Activated T-cell treated with anti-CD3 and anti-CD28 coated beads for 24 hours (primary cell): ENCODE measurements at places on chromosomes 11 and 22.
A peak's percentile ranks its signal among the peaks of the same experiment; 100 is the strongest.

- DNase-seq = no peak
Observed at GRCh38 chr22:26339755-26340154, 89.3 kb upstream of the ASPHD2 start.

DNA sequence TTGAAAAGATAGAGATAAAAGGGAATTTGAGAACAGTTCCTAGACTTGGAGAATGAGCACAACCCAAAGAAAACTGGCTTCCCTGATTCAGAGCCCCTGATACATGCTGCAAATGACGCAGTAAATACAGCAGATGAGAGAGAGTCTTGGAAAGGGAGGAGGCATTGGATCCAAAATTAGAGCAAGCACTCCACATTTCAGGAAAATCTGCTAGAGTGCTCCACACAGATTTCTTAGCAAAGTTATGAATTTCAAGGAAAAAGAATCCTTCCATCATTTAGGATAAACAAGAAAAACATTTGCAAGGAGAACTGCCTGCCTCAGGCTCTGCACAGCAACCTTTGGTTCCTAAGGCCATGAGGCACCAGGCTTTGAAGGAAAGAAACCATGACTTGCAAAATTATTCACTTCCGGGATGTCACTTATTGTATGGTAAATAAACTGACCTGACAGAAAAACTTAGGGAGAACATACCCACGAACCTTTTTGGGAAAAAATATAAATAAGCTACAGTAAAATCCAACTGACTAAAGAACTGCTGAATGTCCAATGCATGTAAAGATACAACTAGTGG is 89.8 kb upstream of the RTL6 start:
- no peak for DNase-seq

DNA sequence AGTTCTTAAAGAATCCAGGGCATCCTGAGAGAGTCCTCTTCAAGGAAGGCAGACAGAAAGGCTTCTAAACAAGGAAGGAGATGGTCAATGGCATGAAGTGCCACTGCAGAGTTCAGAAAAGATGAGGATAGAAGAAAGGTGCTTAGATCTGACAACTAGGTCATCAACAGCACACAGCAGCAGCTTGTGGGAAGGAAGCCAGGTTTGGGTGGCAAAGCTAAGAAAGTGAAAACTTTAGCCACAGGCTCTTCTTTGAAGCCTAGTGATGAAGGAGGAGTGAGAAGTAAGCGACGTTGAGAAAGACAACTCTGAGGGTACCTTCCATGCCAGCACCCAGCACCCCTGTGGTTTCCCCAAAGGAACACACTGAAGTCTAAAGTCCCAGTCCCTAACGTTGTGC is 92.0 kb downstream of the LARGE1 start:
- no peak for DNase-seq

DNA sequence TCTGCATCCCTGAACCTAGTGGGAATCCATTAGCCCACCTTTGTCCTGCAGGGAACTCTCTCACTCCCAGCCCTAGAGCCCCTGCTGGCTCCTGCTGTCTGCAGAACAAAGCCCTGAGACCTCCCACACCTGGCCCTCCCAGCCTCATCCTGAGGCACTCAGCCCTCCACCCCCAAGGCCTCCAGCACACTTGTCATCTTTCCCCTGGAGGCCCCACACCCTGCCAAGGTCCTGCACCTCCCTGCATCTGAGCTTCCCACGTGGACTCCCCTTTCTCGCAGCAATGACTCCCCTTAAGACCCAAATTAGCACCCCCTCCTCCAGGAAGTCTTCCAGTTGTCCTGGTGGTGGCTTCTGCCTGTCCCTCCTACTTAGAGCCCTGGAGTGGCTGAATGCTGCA is 42.3 kb upstream of the LINC01488 start:
- DNase-seq = no peak

GRCh38 chr22:35844886-35845285 is 127.2 kb downstream of the APOL5 start:
- no peak for DNase-seq

- DNase-seq = no peak
Observed at GRCh38 chr22:29166180-29166579, 39.5 kb upstream of the EMID1 start.

DNA sequence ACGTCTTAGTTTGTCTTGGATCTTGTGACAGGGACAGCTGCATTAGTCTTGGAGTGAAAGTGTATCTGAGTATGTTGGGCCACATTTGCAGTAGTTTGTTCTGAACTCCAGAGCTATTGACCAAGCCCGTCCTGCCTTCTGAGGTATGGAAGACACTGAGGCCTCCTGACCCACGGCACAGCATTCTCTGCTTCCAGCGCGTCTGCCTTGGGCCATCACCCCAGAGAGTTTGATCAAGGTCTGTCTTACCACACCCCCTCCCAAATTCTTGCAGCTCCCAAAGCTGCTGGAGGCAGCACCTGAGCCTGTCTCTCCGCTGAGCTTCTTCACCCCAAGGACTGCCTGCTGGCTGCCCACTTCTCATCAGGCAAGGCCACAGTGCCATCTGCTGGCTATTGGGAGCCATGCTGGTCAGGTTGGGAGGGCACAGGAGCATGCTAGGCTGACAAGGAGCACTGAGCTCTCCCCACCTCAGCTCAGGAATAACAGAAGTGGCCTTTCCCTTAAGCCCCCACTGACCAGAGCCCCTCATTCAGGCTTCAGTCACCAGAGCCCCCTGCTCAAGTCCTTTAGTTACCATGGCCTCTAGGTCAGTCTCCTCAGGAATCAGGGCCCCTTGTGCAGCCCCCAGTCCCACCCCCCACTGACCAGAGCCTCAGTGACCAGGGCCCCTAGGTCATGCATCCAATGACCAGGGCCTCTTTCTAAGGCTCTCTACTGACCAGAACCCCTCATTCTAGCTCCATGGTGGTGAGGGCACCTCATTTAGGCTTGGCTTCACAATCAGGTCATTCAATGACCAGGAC is 27.2 kb upstream of the SMPD1 start:
- DNase-seq = peak; percentile 66

GRCh38 chr22:21754523-21754922 is 18.9 kb upstream of the YPEL1 start:
- DNase-seq = no peak

GRCh38 chr22:10741210-10741609 is 4786.8 kb upstream of the OR11H1 start:
- no peak for DNase-seq
